ENCODE measurements at places on chromosomes 6 and 20.

DNA sequence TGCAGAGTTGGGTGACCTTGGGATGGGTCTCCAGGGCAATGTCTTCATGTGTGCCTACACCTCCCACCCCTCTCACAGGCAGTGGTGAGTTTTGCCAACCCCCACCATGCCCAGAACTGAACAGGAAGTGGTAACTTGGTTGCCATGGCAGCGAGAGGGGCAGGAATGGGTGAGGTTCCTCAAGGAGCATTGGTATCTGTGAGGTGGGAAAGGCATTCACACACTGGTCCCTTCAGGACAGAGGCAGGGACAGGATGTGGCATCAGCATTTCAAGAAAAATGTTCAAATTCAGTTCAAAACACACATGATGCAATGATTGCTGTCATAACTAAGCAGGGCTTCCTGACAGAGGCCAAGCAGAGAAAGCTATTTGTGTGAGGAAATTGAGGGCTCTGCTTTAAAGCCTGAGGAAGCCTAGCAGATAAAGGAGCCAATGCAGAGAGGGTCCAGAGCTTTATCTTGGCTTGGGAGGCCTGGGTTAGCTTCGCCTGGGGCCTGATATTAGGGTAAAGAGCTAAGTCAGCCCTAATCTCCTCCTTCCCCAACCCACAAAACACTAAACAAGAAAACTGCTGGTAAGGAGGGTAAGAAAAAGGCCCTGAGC is 551 bp downstream of the TREML2 start:
- DNase-seq = peak; percentile 41

DNA sequence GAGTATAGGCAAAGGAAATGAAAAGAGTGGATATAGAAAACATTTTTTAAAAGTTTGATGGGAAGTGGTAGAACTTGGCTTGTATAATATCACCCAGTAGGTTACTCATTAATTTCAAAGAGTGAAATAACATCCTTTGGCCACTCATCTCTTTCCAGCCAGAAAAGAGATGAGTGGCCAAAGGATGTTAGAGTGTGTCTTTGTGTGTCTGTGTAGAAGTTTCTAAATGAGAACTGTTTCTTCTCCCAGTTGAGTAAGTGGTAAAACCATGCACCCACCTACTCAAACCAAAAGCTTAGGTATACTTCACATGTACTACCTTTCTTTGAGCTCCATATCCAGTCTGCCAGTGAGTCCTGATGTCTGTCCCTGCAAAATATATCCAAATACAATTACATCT is 47.7 kb upstream of the TMEM244 start:
- no peak for DNase-seq

DNA sequence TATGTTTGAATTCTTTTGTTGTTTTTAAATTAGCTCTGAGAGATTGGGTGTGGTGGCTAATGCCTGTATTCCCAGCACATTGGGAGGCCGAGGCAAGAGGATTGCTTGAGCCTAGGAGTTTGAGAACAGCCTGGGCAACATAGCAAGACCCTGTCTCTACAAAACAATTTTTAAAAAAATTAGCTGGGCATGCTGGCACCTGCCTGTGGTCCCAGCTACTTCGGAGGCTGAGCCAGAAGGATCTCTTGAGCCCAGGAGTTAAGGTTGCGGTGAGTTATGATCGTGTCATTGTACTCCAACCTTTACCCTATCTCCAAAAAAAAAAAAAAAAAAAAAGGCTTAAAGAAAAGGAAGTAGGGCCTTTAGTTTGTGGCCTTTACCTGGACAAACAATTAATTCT is 22.9 kb downstream of the DHX35 start:
- no peak for DNase-seq

GRCh38 chr6:170522565-170523183 is 30.4 kb downstream of the PSMB1 start:
- peak; percentile 19 for DNase-seq

DNA sequence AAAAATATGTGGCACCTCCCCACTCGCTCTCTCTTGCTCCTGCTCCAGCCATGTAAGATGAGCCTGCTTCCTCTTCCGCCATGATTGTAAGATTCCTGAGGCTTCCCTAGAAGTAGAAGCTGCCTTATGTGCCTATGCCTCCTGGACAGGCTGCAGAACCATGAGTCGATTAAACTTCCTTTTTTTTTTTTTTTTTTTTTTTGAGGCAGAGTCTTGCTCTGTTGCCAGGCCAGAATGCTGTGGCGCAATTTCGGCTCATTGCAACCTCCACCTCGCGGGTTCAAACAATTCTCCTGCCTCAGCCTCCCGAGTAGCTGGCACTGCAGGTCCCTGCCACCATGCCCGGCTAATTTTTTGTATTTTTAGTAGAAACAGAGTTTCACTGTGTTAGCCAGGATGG is 112.5 kb downstream of the FAM217A start:
- DNase-seq = no peak

GRCh38 chr6:13702809-13703302 is 8.8 kb downstream of the RANBP9 start:
- no peak for DNase-seq

DNA sequence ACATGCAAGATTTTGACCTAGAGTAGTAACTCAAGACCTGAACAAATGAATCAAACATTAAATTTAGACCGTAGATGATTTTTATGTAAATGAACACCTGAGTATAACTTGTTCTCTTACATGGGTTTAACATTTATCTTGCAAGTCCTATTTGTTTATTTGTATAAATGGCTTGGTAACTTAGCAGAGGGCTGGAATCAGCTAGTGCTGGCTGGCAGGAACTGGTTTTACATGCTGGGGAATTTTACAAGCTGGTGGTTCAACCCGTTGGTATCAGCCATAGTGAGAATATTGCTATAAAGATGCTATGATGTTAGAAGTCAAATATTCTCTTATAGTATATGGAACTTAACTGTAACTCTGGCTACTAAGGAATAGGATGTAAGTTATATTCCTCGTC is 8.9 kb downstream of the SLC22A2 start:
- DNase-seq = no peak

DNA sequence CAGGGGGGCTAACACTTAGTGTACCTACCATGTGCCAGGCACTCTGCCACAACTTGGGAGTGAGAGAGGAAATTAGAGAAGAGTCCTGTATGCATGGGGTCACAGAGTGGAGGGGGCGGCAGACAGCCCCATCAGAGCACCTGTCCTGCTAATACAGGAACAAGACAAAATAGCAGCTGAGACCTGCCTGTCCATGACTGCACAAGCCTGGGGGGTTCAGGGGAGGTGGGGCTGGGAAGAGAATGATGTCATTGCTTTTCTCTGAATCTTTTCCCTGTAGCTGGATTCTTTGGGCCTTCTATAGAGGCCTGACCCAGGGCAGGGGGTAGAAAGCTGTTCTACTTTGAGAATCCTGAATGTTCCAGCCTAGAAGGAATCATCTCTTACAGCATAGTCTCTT is 37.4 kb downstream of the FOXP4 start:
- DNase-seq = no peak

DNA sequence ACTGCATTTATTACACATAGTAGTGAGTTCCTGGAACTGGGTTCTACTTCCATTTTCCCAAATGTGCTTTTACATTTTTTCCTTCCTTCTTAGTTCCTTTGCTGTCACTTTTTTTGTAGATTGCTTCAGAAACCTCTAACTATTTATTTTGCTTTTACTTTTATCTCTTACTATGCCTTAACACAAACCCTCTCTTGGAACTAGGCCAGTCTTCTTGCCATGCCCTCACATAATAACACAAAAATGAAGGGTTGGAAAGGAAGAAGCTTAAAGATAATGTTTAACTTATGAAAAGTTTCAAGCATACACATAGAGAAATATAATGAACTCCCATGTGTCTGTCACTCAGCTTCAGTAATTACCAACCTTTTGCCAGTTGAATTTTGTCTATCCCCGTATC is 27.1 kb downstream of the TOP1 start:
- peak; percentile 45 for DNase-seq

GRCh38 chr6:139290787-139291311 is 949 bp downstream of the TXLNB start:
- peak; percentile 60 for DNase-seq

DNA sequence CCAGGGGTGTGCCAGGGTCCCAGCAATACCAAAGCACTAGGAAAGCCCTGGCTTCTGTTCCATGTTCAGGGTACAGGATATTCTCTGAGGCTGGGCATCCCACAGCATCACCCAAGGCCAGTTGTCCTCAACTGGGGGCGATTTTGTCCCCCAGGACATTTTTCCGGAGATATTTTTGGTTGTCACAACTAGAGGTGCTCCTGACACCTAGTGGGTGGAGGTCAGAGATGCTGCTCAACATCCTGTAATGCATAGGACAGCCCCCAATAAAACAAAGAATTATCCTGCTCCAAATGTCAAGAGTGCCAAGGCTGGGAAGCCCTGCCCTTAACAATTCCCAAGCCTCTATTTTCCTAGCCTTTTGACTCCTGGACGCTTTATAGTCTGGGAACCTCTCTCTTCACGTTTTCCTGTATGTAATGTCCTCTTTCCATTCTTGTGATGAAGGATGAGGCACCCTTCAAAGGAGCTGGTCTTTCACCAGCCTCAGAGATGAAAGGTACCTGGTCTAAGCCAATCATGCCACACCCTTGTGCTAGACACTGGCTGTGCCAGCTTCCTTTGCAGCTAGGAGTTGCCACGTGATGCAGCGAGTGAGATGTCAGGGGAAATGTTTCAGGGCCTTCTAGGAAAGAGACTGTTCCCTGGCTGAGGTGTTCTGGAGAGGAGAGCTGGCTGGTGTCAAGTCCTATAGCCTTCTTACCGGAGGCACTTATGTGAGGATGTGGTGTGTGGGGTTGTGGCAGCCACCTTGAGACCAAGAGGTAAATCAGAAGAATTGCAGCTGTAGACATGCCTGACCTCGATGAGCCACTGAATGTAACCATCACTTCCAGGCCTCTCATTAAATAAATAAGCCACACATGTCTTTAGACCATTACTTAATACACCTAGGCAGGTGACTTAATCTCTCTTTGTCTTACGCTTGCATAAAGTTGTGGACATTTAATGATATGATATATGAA is 23.4 kb upstream of the KCNG1 start:
- DNase-seq = no peak

DNA sequence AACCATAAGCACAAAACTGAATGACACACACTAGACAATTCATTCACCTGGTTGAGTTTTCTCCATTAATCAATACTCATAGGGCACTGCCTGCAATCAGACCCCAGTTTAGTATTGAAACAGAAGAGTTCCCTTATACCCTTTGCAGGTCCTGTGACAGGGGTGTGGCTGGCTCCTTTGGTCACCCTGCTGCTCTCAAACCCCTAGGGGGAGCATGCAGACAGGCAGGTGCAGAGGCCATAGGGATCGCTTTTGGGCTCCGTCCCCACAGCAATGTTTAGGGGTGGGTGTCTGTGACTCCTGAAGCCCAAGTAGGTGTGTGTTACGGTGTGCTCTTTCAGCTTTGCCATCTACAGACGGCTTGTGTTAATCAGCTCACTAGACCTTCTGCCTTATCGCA is 210.4 kb downstream of the CENPW start:
- DNase-seq = no peak

DNA sequence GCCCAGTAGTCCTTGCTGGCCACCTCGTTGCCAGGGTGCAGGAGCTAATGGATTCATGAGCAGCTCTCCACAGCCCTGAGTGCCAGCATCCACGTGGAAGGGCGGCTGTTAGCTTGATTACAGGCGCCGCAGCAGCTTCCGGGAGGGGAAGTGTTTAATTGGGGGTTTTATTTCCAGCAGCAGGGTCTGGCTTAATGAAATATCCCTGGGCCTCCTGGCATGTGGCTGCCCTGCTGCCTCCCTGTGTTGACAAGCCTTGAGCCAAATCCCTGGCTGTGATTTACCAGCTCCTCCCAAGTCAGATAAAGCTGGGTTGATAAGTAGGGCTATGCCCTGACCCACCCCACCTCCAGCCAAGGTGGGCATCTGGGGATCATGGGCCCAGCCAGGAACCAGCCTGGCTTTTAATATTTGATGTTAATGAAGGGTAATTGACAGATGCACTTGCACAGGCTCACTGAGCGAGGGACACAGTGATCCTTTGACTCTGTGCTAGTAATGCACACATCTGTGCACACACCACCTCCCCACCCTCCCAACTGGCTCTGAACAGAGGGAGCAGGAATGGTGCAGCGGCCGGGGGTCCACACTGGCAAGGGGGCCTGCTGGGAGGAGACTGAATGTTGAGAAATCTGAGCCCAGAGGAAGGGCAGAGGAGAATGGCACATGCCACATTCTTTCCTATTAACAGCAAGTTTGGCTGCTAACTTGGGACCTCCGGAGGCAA is 13.6 kb downstream of the GLP1R start:
- no peak for DNase-seq

DNA sequence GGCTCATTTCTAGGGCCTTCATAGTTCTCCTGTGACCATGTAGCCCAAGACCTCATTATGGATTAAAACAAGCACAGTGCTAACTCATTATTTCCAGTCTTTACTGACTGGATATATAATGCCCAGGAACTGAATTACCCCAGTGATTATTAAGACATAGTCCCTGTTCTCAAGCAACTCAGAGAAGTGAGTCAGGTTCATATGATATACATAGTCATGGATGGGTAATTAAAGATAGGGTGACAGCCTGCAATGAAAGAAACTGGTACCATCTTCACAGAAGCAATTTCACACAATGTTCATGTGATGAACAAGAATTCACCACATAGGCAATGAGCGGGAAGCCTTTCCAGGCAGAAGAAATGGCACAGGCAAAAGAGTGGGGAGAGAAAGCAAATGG is 3.5 kb downstream of the TRIM27 start:
- DNase-seq = no peak

DNA sequence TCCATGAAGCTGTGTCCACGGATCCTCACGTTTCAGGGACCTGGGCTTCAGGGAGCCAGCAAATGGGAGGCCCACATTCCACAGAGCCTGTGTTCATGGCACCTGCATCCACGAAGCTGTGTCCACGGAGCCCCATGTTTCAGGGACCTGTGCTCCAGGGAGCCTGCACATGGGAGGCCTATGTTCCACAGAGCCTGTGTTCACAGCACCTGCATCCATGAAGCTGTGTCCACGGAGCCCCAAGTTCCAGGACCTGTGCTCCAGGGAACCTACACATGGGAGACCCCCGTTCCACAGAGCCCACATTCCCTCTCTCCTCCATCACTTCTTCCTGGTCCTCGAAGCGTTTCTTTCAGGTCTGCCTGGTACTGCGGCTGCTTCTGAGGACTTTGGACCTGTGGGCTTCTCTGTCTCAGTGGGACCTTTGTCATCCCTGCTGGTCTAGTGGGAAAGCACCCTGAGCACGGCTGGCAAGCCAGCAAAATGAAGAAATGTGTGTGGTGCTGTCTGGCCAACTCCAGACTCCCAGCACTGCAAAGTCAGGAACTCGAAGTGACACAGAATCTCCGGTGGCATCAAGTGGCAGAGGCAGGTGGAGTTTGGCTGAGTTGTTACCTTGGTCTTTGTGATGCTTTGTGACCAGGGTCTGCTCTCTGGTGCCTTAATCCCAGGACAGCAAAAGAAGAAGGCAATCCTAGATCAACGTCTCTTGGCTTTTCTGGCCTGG is 245.9 kb downstream of the DLL1 start:
- DNase-seq = no peak

- no peak for DNase-seq
These were observed 410.0 kb upstream of the JAG1 start for GRCh38 chr20:11083841-11084240.

DNA sequence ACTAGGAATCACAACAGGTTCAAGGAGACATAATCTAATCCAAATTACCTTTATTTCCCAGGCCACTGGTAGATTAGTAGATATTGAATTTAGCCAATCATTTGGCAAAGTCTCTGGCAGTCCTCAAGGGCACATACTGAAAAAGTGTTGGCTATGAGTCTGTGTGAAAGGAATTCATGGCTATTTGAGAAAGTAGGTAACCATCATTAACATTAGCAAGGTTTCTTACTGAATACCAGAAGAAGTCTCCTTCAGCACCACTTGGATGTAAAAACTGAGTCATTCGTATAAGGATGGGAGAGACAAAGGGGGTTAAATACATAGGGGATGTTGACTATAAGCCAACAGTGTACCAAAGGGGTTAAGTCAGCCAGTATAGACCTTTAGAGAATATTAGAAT is 36.7 kb downstream of the AGPAT4 start:
- DNase-seq = peak; percentile 10

All from EH (cell line).